ENCODE measurements at places on chromosomes 5 and 9.

DNA sequence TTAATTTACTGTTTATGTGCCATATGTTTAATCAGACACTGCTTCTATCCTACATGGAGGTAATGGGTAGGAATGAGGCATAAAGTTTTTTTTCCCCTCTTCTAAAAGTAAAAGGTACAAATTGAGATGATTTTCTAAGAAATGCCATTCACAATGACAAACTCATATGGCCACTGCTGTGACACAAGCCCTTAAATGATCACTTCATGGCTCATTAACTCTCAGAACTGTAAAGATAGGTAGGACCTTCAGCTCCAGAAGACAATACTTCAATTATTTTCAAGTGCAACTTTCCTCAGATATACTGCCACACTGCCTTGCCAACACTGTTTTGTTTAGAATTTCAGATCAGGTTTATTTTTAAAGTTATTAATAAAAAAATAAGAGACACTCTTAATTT, 362.9 kb upstream of the ZNF608 start:
- DNase-seq: no peak

DNA sequence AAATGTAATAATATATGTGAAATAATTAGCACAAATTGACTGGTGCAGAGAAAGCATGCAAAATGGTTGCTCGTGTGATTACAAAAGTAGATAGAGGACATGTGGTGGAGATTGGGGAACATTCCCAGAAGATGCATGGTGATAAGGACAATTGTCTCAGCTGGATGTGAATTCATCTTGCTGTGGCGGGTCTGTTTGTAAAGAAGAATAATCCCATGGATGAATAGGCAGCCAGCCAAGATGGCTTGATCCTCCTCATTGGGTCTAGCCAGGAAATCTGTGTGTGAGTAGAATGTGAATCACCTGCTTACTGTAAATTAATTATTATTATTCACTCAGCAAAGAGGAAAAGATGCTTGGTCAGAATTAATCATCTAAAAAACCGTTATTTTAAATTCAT, 12.6 kb upstream of the DPYSL3 start:
- no peak for DNase-seq

- no peak for DNase-seq
Observed at GRCh38 chr9:112308588-112308987, 24.8 kb downstream of the PTBP3 start.

DNA sequence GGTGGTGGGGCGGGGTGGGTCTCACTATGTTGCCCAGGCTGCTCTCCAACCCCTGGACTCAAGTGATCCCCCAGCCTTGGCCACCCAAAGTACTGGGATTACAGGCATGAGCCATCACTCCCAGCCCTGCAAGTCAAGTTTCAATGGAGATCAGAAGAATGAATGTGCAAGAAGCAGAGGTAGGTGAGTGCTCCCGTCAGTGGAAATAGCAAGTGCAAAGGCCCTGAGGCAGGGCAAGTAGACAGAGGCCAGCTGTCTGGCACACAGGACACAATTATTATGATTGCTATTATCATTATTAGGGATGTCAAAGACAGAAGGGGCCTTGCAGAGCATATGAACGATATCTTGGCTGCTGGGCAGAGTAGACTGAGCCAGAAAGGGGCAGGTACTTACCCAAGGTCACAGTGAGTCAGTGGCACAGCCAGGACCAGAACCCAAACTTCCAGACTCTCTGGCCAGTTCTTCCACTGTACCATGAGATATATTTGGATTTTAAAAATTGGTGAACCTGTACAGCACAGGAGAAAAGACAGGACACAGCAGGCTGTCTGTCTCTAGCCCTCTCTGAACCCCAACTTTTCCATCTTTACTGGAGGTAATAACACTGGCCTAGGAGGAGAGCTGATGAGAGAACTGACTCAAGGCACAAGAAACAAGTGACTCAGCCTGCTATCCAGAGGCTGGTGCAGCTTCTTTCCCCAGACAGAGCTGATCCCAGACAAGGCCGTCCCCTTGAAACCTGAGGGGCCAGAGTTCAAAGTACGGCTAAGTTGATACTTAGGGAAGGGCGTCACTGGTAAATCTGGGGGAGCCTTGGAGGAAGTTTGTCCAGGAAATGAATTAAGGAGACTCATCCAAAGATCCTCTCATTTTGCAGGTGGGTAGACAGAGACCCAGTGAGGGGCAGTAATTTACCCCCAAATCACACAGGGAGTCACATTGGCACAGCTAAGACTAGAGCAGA, 1.4 kb downstream of the HDHD3 start:
- no peak for DNase-seq

DNA sequence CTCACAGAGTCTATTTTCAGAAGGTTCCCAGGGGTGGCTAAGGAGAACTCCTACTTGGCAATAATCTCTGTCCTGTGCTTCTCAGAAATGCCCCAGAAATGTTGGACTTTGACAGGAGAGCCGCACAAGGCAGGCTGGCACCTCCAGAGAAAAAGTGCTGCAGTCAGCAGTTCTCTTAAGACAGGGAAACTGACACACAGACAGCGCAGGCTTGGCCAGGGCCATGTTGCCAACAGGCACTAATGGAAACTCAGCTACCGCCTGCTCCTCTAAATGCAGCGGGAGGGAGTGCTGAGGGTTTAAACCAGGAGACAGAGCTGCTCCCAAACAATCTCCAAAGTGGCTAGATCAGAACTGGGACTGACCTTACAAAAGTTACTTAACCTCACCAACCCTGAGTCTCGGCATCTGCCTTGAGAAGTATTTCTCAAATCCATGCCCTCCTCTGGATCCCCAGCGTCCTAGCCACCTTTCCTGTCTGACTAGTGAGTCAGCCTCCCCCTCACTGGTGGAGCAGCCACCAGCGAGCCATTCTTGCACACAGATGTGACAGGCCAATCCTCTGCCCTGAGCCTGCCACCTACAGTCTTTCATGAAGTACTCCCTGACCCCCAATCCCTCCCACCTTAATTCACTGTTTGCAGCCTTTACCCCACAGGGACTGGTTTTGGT, 186.4 kb downstream of the CDK5RAP2 start:
- DNase-seq: no peak

GRCh38 chr5:115586525-115587146, 15.6 kb downstream of the TICAM2 start:
- DNase-seq: peak; percentile 45

DNA sequence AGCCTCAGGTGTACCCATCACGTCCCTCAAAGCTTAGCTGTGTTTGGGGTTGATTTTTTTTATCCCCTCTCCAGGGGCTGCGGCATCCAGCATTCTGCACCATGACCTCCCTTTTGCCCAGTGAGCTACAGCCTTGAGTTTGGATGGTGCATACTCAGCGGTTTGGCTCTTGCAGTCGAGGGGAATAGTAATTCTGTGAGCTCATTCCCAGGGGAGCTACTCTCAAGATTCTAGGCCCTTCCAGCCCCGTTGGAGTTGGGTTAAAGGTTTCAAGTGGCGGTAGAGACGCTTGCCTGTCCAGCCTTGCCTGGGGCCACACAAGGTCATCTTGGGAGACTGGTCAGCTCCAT, 102.2 kb upstream of the SPRY4 start:
- no peak for DNase-seq

GRCh38 chr5:165135565-165135964, 1630.1 kb downstream of the MAT2B start:
- no peak for DNase-seq

- no peak for DNase-seq
Observed at GRCh38 chr9:137917116-137917515, 39.5 kb downstream of the CACNA1B start.

DNA sequence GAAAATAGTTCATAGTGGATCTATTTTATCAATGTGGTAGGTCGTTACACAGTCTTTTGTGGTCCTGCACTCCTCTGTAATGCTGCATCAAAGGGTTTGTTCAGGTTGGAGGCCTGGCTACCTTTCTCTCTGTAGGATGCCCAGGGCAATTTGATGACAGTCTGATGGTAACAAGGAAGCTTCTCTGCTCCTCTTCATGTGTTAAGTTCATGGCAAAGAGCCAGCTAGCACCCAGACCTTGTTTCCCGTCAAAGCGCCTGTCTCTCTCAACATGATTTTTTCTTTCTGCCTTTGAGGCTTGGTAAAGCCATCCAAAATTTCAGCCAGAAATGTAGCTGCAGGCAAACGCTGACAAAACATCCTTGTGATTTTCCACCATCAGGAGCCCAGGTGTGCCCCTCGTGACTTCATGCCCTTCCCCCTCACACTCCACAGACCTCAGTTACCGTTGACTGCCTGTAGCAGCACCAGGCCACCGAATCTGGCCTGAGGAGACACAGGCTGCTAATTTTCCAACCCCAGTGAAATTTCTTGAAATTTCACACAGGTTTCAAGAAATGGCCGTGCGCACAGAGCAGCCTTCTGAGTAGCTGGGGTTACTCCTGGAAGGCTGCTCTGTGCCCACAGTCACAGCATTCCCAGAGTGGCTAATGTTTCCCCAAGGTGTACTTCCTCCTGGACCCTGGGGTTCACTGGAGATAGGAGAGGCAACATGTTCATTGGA, 292.7 kb downstream of the CWC27 start:
- no peak for DNase-seq

DNA sequence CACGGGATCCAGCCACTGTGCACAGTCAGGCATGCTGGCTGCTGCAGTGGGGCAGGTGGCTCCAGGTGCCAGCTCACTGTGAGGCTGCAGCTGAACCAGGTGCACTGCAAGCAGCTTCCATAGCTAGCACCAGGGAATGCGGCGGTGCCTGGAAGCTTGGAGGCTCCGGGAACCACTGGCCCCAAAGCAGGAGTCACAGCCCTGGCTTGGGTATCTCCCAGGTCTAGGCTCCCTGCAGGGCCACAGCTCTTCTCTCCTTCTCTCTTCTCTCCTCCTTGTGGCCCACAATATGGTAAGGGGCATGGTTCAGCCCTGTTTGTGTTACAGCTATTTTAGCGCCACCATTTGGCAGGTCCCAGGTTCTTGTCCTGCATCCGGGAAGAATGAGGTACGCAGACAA, 6.7 kb upstream of the MTMR12 start:
- DNase-seq: no peak

DNA sequence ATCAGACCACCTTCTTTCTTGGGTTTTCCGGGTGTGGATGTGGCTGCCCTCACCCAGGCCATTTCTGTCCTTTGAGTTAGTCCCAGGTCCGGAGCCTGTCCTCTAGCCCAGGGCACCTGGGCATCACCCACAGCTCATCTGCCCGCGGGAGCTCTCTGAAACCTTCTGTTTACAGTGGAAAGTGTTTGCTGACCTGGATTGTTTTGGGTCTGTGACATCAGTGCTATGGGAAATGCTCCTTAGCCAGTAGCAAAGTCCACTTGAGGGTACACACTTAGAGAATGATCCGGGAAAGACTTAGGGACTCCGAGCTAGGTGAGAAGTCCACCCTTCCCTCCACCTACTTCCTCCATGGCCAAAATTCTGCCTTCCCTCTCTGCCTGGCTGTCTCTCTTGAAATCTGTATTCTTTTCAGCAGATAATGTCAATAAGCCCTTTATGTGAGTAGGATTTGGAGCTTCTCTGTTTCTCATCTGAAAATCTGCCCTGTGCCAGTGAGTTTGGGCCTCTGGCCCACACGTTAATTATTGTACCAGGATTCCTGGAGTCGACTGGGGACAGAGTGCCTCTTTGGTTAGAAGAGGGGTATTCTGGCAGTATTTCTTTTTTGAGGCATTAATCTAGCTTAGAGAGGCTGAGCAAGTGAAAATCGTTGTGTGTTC, 19.9 kb downstream of the ABLIM3 start:
- DNase-seq: no peak

DNA sequence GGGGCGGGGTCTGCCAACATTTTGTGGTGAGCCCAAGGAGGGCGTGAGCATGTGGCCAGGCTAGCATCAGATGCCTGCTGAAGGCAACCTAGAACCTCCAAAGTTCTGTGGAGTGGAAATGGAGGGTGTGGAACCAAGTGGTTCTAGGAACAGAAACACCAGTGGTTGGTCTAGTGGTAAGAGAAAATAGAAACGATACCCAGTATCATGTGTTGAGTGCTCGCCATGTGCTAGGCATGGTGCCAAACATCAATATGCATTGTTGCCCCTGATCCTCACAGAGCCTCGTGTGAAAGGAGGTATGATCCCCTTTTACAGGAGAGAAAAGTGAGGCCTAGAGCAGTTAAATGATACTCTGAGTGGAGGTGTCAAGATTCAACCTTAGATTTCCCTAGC, 31.5 kb upstream of the MVB12B start:
- DNase-seq: no peak

- DNase-seq: no peak
Observed at GRCh38 chr9:137555179-137555578, 3.5 kb downstream of the MRPL41 start.

- no peak for DNase-seq
Observed at GRCh38 chr9:29969856-29970647, 2396.8 kb upstream of the C9orf72 start.

DNA sequence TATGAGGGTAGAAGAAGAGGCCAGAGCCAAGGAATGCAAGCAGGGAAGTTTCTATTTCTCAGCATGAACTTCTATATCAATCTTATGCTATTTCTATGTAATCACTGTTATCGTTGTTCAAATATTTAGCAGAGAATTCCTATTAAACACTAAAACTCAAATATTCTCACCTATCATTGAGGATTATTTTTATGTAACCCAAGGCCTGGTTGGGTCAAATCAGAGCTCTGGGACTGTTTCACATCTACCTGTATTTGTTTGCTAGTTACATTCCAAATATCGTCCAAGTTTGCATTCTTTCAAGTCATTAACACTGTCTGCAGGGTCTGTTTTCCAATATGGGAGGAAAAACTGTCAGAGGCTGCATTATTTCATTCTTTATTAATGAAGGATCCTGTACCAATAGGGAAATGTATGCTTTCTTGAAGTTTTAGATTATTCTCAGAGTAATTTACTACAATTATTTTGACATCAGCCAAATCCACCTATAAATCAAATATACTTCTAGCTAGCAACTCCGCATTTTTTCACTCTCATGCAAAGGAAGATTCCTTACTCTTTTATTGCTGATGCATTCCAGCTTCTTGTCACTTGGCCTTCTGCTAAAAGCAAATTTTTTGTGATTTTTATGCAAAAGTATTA, 52.2 kb downstream of the LURAP1L start:
- DNase-seq: no peak

DNA sequence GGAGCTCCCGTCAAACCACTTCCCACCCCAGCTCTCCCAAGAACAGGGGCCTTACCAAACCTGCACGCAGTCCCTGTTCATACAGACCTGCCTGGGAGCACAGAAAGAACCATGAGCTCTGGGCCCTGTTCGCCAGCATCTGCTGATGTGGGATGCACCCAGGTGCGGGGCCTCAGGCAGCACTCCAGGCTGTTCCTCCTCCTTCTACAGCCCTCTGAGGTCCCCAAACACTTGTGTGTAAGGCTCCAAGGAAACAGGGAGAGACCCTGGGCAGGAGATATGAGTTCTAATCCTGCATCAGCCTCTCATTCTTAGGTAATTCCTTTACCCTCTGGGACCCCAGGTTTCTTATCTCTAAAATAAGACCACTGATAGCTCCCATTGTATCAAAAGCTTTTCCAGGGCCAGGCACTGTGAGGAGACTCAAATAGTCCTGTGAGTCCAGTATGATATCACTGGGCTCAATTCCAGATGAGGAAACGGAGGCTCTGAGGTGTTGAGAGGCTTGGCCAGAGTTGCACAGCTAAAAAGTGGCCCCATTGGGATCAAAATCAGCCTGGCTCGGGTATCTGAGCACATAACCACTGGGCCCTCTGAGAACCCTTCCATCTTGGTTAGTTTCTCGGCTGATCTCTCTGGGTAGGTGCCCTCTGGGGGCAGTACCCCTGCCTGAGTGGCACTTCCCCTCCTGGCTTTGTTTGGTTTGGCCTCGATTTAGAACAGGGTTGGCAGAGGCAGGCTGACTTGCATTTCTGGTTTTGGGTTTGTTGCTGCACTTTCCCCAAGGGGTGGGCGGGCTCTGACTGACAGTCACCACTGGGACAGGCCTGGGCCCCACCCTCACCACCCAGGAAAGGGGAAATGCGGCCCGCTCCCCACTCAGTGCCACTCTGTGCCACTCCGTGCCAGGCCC, 116.8 kb downstream of the RGS3 start:
- peak; percentile 83 for DNase-seq

GRCh38 chr9:127931092-127931881, 710 bp upstream of the PIP5KL1 start:
- no peak for DNase-seq
